AG09309 (cell line): ENCODE measurements at places on chromosomes 2 and 18.

DNA sequence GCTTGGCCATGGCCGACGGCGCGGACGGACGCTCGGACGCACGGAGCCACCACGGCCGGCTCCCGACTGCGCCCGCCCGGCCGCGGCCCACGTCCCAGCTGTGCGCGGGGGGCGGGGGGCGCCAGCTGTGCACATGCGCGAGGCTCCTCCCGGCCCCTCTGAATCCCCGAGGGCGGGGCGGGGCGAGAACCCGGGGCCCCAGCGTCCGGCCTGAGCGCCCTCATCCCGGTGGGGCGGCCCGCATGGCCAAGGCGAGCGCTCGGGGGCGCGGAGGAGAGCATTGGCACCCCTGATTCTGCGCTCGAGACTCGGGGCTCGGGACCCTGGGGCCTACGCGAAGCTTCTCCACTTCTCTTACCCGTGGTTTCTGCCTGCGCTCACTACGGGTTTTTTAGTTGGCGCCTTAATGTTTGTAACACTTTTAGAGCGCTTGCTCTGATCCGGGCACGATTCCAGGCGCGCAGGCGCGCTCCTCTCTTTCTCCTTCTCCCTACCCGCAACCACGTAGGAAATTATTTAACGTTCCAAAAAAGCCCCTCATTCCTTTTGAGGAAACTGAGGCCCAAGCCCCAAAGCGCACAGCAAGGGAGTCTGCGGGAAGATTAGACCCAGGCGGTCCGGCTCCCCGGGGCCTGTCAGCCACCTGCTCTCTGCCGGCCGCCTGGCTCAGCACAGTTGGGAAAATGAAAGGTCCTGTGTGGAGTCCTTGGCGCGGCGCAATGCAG lies at the start of gene PXDN:
PXDN (minus strand) TSS at position 70 of the 725 bp plus-strand sequence; CDS start at position 10, 60 bp downstream.
- no peak for DNase-seq

DNA sequence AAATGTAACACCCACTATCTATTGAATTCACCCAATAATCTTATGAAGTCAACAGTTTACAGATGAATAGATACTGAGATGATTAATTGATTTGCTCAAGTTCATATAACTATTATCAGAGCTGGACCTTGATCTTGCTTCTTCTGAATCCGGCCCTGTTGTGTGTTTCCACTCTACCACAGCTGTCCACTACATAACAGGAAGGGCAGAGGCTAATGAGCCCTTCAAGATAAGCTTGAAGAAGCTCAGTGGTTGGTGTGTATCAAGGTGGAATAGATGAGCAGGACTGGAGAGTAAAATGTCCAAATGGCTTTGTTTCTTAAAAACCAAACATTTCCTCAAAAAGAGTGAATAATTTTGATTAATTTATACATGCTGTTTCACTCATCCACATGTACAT lies 56.4 kb upstream of the ITGB6 start:
- no peak for DNase-seq

DNA sequence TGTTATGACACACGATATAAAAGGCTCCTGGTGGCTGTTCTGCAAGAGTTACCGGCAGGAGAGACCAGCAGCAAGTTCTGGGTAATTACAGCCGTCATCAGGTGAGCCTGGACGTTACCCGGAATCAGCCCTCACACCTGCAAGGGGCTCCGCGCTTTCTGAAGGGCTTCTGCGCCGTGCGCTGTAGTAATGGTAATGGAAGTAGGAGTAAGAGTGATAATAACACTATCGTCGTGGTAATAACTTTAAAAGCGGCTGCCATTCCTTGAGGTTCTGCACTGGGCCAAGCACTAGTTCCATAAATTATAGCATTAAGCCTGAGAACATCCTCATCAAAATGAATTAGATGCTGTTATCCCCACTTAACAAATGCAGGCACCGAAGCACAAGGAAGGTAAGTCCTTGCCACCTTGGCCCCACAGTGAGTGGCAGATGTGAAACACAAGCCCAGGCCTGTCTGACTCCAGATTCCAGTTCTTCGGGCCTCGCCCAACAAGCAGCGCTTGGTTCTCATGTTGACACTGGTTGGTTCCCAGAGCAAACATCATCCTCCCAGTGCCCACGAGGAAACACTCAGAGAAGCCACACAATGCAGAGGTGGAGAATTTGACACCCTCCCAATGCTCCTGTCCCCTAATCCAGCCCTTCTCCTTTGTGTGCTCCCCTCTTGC lies 205.2 kb downstream of the EIPR1 start:
- DNase-seq = no peak

DNA sequence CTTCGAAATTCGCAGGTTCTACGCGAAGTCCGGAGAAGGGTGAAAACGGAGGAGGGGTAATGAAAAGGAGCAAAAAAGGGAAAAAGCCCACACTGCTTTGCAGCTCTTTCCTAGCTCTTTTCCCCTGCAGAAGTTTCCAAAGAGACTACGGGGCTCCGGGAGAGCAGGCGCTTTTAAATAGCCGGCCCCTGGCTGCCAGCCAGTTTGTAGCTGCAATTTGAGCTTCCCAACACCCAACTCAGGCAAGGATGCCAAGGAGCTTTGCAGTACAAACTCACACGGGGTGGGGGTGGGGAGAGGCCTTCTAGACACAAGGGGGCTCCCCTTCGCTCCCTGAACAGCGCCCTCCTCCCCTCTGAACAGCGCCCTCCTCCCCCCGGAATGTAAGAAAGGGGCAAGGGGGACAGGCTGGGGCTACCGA lies at the start of gene IGFBP5:
IGFBP5 (minus strand) TSS at position 149 of the 421 bp plus-strand sequence. CDS start 774 bp downstream, outside the sequence.
- DNase-seq = peak; percentile 38

- no peak for DNase-seq
Observed at GRCh38 chr2:143474586-143474985, 345.4 kb downstream of the ARHGAP15 start.

GRCh38 chr2:28036307-28036706 lies 145.8 kb downstream of the BABAM2 start:
- DNase-seq = no peak

- no peak for DNase-seq
Observed at GRCh38 chr18:3486512-3486911, 36.5 kb downstream of the TGIF1 start.

DNA sequence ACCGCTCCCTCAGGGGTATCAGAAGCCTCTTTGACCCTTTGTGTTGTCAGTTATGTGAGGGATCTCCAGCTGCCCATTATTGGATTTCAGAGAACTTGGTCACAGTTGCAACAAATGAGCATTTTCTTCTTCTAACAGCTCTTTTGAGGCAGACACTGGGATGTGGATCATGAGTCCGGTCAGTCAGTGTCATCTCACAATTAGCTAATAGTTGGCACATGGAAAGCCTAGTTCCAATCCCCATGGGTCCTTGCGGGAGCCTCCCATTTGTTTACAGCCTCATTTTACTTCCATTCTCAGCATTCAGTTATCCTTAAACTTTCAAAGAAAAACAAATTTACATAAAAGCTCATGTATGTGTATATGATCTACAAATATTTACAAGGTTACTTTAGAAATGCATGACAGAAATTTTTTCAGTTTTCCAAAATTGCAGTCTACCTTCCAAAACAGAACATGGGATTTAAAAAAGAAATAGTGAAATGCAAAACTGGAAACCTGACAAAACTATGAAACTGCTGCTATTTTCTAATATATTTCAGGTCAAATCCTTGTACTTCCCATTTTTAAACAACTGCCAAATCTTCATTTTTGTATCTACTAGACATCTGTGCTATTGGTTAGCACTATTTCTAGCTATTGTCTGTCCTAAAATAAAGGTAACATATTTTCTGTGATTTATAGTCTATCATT lies 547.1 kb upstream of the ZEB2 start:
- DNase-seq = no peak

DNA sequence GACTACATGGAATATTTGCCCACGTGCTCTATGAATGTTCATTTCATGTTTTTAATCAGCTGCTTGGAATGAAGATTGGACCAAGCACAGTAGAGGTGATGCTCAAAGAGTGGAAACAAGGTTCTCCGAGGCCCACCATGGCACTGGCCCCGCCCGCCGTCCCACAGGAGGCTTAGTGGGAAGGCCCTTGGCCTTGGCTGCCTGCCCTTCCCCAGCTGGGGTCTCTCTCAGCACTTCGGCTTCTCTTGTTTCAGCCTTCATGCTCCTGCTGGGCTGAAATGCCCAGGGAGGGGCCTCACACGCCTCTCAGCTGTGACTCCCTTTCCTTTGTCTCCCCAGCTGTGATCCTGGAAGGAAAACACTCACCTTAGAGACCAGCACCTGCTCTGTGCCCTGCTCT lies 833.2 kb downstream of the GALR1 start:
- no peak for DNase-seq

GRCh38 chr18:54612237-54612636 lies 21.2 kb downstream of the DYNAP start:
- DNase-seq = no peak

DNA sequence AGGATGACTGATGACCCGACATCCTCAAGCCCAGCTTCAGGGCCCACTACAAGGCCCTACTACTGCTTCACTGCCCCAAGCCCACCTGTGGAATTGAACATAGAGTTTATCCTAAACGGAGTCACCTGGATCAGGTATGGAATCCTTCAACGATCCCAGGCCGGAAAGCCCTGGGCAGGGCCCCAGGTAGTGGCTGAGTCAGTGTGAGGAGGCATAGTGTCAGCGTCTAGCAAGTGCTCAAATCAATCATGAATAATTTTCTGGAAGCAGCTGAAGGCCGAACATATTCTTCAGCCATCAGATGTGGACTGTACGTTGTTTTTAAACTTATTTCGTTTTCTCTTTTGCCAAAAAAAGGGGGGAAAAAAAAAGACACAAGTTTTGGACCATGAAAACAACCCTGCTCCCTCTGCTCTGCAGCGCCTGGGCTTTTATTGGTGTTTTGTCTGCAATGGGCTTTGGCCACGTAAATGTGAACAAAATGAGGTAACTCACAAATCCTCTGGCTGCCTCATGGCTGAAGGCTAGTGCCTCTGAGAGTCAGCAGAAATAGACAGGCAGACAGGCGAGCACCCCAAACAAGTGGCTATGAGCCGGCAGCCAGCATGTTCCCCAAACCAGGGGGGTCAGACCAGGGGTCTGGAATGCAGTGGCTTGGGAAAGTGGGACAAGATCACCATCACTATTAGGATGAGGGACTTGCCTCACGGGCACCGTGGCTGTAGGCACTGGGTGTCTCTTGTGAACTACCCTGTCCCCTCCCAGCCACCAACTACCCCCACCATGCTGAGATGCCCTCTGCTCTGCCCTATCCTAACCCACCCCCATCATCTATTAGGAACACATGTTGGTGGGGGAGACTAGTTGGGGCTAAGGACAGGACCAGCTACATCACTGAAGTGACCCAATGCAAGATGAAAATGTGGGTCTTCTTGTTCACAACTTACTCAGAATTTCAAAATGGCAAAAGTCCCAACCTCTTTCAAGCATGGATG lies 51.4 kb downstream of the TTC32 start:
- DNase-seq = no peak

DNA sequence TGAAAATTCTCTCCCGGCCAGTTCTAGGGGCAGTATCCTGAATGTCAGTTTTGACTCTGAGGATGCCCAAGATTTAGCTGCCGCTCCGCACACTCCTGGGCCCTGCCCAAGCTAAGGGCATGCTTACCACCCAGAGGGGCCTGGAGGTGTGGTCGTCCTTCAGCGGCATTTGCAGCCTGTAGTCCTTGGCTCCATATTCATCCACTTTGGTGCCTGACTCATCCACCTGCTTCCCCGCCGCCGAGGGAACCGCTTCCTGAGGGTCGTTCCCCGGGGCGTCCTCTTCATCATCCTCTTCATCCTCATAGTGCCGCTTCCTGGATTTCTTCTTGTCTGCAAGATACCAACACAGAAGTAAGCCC lies 577 bp downstream of the ERCC3 start:
- no peak for DNase-seq

GRCh38 chr2:32272279-32272678 lies 5.4 kb upstream of the YIPF4 start:
- DNase-seq = no peak

DNA sequence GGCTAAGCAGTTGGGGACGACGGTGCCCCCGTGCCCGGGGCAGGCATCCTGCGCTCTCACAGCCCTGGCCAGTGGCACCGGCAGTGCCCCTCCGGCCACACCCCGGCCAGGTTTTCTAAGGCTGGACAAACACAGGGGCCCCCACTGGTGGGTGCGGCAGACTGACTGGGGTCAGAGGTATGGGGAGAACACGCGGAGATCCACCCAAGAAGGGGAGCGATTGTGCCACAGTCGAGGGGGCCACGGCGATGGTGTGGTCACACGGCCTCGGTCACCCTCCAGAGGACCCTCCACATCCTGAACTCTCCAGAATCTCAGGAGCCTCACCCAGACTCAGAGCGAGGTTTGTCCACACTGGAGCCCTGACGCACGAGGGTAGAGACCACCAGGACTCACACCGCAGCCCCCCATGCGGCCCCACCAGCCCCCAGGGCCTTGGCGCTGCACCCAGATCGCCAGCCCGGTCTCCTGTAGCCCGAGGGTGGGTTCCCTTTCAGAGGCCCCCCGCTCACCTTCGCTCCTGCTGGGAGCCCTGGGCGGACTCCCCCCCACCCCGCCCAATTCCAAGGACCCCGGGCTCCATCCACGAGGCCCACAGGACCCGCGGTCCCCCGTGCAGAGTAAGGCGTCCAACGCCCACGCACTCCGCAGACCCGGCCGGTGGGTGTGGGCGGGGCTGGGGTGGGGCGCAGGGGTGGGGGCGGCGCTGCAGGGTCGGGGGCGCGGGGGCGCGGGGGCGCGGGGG lies 15.2 kb downstream of the PDCD1 start:
- no peak for DNase-seq
